ENCODE measurements at places on chromosomes 7 and 10.

DNA sequence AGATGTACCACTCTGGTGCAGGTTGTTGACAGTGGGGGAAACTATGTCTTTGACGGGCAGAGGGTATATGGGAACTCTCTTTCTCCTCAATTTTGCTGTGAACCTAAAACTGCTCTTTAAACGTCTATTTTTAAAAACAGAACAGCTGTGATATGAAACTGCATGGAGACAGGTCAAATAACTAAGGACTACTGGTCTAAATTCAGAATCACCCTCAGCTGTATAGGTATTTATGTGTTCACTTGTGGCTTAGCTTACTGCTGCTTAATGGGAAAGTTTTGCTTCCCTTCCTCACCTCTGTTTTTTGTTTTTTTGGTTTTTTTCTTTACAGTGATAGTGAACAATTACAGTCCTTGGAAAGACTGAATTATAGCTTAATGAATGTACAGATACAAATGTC, 86.9 kb upstream of the STRIP2 start:
- no peak for DNase-seq

DNA sequence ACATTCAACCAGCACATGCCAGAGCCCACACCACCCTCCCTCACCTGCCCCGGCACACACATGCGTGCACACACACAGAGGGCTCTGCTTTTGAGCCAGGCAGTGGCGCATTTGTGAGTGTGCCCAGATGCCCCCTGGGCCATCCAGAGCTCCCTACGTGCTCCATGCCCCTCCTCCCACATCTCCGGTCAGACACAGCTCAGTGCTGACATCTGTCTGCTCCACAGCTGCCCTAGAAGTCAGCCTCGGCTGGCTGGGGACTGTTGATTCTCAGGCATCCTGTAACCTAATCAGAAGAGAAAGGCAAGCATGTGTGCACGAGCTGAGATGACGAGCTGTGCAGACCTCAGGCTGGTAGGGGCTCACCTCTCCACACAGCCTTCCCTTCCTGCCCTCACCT, 135.1 kb downstream of the ZMIZ1 start:
- no peak for DNase-seq

DNA sequence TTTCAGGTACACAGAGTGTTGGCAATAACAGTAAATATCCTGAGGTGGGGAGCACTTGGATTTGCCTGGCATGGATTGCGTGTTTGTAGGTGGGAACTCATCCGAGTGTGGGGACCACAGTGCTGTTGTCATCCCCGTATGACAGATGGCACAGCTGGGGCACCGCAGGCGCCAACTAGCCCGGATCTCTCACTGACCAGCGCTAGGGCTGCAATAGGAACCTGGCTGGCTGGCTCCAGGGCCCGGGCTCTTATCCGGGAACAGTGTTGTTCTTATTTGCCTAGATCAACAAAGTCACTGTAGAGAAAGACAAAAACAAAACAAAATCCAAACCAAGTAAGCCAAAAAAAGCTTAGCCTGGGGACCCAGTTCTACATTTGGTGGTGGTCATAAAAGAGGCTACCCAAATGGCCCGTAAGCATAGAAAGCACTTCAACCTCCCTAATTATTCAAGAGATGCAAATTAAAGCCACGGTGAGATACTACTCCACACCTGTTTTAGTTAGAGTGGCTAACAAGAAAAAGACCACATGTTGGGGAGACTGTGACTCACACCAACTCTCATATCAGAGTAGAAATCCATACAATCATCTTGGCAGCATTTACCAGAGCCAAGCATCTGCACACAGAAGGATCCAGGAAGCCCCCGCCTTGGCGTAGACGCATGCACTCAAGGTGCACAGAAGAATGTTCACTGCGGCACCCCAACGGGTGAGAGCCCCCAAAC, 27.2 kb upstream of the PFKFB3 start:
- no peak for DNase-seq

DNA sequence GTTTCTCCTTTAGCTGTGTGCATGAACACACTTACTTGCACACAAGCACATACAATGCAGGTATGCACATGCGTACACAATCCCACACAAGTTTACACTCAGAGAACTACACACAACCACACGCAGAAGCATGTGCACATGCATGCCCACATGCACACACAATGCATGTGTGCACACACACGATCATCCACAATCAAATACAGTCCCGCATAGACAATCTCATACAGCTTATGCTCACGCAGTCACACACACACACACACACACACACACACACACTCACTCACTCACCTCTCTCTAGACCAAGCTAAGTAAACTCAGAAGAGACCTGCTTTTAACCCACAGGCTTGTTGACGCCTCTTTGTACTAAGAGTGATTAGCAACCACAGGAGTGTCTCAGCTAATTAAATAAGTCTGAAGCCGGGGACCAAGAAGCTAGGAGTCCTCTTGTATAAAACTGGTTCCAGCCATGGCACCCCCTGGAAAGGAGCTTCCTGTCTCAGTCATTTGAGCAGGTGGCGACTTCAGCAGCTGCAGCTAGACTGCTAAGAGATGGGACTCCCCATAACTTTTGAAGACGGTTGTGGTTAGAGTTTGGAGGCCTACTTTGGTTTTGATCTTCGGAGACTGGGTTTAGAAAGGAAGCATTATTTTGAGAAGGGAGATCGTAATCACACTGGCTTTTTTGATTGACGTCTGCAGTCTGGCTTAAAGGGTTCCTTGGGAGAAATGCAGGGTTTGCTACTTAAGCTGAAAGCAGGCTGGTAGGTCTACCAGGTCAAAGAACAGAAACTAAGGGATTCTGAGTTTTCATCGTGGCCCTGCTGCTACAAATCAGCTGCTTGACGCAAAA, 82.3 kb upstream of the ADRB1 start:
- DNase-seq = no peak

GRCh38 chr7:95845007-95845406, 72.7 kb downstream of the DYNC1I1 start:
- DNase-seq = no peak

DNA sequence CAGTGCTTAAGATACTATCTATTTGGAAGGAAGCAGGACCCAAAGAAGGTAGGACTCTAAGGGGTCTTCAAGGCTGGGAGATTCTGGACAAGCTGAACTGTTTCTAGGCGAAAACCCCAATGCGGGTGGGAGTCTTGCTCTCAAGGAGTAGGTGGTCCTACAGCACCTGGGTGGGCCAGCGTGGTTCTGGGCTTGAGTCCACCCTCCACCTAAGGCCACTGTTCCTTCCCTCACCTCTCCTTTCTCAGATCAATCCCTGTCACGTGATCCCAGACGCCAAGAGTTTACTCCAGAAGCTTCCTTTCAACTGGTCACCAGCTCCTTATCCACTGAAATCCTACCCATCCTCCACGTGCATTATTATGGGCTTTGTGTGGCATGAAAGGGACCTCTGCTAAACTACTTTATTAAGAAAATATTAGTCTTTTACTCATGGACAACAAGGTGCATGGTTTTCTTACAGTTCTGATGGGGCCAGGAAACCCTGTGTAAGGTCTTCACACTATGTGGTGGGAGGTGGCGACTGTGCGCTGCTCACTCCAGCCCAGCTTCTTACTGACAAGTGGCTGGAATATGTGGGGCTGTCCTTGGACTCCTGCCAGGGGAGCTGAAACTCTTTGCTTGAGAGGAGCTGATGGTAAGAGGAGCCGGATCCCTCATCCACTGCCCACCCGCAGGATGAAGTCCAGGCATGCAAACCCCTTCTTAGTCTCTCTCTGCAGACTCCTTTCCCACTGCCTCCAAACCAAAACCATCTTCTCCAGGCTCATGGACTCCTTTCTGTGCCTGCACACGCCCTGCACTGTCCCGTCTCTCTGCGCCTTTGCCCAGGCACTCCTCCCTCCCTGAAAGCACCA, 1.6 kb downstream of the ZNF746 start:
- peak; percentile 84 for DNase-seq

GRCh38 chr10:22285130-22285529, 31.1 kb upstream of the COMMD3 start:
- no peak for DNase-seq

GRCh38 chr7:151251689-151252560, 3.4 kb upstream of the SMARCD3 start:
- DNase-seq = peak; percentile 79

DNA sequence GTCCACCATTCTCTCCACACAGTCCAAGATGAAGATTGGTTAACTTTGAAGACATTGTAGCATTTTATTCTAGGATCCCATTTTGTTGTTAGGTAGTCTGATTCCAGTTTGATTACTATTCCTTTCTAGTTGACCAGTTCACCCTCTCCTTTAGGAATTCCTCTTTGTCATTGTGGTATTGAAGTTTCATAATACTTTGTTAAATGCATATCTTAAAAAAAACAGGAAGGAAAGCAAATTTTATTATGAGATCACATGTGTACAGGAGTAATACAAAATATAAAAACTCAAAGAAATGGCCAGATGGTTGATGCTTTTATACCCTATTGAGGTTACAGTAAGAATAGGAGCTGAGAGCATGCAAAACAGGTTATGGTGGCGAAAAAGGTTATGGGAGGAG, 15.5 kb upstream of the SEMA3C start:
- DNase-seq = no peak

DNA sequence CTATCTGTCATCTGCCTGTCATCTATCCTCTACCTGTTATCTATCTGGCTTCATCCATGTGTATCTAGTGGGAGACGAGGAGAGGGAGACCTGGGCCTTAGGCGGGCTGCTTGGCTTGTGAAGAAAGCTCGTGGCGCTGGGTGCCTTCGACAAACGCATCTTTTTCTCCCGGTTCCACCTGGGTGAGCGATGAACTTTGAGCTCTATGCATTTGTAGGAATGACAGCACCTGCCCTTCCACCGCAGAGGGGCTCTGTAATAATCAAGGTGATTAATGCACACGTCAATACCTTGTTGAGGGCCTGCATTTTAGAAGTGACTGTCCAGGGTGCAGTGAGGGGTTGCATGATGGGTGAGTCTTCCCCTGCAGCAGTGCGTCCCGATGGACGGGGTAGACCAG, 2.6 kb upstream of the VIPR2 start:
- no peak for DNase-seq

GRCh38 chr10:114477285-114477684, 73.0 kb upstream of the AFAP1L2 start:
- DNase-seq = peak; percentile 21

Data from fibroblast of skin of right biceps (primary cell).